ENCODE measurements at places on chromosomes 6 and 20.

DNA sequence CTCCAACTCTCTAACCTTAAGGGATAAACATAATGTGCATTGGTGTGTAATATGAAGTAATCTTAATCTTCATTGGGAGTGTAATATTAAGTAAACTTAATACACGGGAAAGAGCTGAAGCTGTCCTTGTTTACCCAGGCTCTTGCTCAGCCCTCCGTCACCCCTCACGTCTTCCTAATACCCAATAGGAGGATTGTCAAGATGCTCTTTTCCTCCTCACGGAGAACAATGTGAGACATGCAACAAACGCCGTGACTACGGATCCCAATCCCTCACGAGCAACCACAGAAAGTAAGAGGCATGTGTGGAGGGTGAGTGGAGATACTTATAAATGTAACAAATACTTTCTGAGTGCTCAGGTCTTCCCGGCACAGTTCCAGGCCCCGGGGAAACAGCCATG, 11.0 kb downstream of the KIF16B start:
- no peak for DNase-seq

DNA sequence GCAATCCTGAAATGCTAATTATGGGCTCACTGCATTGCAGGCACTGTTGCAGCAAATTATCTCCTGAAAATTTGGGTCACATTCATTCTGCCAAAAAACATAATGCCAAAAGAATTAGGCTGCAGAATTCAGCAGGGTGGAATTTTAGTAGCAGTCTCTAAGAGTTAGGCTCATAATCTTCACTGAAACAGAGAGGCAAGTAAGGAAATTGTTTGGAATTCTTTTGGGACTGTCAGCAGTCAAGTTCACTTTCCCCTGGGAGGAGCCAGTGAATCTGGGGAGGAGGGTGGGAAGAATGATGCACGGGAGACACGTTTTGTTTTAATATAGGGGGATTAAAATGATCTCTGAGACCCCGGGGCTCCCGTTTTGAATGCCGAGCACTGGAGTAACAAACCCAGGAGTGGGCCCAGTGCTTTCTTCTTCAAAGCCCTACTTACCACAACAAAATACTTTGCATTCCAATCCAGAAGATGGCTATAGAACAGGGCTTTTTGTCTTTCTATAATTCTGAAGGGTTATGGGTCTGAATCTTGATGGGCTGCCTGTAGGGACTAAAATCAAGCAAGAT, 44.7 kb downstream of the SOBP start:
- no peak for DNase-seq

- no peak for DNase-seq
These were observed 53.3 kb downstream of the TRAM2 start for GRCh38 chr6:52523378-52524142.

DNA sequence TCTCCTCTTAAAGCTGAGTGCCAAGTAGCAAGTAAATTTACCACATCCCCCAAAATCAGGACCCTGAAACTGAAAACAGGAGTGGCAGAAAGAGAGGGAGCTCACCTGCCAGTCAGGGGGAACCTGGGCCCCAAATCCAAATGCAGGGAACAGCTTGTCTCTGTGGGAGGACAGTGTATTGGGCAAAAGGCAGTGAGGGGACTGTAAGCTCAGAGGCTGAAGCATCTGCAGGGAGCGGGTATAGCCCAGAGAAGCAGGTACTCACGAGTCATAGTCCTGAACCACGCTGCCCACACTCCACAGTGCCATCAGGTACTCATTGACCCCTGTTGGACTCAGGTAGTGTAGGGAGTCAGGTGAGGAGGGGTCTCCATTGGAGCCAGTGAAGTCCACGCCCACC, 15.0 kb downstream of the SPAG4 start:
- no peak for DNase-seq
